ENCODE measurements at places on chromosomes 1 and 21.

DNA sequence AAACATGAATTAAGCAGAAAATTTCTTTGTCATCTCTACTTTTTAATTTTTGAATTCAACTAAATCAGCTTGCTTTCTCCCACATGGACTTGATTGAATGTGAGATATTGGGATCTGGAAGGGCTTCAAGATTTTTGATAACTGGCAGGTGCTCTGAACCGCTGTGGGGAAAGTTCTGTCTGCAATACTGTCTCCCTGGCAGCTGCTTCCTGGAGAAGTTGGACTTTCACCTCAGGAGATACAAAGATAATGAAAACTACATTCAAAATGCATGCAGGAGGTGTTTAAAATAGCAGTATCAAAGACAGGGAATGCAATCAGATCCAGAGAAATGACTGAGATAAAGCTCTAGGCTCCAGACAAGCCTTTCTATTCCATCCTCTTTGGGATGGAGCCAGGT lies 338.3 kb downstream of the NEGR1 start:
- no peak for DNase-seq

- DNase-seq, result no peak
Measured at GRCh38 chr1:51927029-51927428, 48.5 kb upstream of the NRDC start.

- no peak for DNase-seq
Measured at GRCh38 chr1:89659322-89660081, 26.6 kb downstream of the LRRC8C start.

- no peak for DNase-seq
Measured at GRCh38 chr21:27825035-27825434, 858.1 kb upstream of the ADAMTS5 start.

DNA sequence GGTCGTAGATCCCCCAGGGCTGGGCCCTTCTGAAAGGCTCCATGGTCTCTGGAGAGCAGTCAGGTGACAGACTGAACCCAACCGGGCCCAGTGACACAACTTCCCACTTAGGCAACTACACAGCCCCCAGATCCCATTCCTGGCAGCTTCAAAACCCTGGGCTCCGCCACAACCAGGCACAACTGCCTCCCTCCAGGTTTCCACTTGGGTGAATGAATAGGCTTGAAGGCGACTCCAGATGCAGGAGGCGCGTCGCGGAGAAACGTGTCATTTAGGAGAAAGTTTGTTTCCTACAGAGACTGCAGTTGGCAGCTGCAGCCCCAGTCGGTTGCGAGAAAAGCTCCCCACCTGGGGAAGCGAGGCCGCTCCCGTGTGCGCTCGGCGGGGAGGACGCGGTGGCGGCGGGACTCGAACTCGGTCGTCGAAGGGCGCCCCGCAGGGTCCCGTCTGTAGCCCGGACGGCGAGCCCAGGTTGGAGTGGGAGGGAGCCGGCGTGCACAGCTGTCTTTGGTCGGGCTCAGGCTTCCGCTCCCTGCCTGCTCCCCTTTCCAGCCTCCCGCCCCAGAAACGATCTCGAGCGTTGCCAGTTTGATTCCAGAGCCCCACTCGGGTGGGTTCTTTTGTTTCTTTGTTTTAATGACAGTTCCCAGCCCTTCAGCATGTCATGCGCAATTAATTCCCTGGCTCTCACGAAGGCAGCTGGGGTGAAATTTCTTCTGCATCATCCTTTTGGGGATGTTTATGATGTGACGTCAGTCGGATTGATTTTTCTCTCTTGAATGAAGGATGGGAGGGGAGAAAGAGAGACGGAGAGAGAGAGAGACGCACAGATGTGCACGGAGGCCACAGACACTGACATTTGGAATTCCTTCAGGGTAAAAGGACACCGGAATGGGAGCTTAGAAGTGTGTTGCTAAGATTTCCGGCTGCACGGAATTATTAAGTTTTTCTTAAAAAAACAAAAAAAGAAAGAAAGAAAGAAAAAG lies 862 bp upstream of the SGIP1 start:
- DNase-seq, result no peak

DNA sequence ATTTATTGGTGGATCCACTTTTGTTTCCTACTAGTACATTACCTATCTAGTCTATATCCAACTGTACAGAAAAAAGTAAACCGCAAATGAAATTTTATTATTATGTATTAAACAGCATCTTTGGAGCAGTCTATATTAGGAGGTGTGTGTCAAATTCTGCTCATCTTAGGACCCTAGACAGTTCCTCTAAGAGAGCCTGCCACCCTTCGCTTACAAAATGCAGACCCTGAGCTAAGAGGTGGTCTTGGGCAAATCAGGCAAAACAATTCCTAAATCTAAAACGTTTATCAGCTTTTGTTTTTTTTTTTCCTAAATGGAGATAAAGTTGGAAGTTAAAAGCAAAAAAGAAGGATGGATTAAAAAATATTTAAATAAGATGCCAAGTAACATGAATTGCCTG lies 85.3 kb downstream of the PBX1 start:
- DNase-seq, result no peak

DNA sequence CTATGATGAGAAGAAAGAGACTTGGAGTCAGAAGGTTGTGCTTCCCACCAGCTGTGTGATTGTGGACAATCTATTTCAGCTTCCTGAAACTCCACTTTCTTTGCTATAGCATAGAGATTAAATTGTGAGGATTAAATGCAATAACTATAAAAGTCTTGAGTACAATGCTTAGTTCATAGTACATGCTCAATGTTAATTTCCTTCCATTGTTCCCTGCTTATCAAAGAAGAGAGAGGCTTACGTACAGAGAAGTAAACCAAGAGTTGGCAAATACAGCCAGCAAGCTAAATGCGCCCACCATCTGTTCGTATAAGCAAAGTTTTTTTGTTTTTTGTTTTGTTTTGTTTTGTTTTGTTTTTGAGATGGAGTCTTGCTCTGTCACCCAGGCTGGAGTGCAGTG lies 317.9 kb upstream of the NFIA start:
- DNase-seq, result no peak

DNA sequence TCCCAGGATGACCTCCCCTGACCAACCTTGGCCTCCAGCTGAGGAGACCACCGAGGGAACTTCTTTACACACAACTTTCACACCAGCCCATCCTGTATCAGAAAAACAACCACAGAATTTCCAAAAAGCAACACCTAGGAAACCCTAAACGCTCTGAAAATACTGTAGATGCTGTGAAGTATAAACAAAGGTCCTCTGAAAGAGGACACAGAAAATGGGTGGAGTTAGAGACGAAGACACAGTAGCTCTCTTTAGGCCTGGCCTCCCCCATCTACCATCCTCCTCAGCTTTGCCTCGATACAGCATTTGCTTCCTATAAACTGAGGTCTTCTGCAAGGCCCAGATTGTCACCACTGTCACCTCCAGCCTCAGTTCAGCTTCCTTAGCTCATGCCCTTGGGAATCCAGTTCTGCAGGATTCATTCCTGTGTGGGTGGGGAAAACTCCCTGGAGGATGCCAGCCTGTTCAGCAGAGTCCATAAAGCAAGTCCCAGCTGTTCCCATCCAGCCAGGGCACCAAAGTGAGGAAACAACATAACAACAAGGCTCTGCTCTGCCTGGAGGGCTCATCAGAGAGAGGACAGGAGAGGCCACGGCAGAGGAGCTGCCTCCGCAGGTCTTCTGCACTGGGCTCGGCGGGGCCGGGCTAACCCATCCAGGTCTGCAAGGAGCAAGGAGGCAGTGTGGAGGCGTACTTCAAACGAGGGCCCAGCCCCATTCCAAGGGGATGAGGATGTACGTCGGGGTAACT lies 15.0 kb downstream of the PIK3C2B start:
- DNase-seq, result no peak

GRCh38 chr1:95916616-95917015 lies 682.6 kb downstream of the RWDD3 start:
- no peak for DNase-seq

DNA sequence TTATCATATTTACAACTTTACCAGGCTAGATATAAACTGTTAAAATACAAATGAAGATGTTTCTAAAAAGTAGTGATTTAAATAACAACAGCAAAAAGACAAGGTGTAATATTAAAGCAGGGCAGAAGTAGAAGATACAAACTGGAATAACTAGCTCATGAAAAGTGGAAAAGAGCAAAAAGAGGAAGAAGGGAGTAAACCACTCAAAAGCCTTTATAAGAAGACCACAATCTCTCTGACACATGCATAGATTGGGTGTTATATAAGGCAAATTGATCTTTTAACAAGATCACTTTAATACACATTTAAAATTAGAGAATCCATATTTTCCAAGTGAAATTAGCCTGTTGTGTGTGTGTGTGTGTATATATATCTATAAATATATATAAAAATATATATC lies 5.0 kb downstream of the DENND1B start:
- no peak for DNase-seq

GRCh38 chr1:91278754-91279153 lies 125.9 kb downstream of the HFM1 start:
- no peak for DNase-seq

- DNase-seq, result no peak
Measured at GRCh38 chr1:22341791-22342605, 109.7 kb upstream of the ZBTB40 start.

- DNase-seq, result no peak
Measured at GRCh38 chr1:54869173-54869851, 17.7 kb downstream of the DHCR24 start.

DNA sequence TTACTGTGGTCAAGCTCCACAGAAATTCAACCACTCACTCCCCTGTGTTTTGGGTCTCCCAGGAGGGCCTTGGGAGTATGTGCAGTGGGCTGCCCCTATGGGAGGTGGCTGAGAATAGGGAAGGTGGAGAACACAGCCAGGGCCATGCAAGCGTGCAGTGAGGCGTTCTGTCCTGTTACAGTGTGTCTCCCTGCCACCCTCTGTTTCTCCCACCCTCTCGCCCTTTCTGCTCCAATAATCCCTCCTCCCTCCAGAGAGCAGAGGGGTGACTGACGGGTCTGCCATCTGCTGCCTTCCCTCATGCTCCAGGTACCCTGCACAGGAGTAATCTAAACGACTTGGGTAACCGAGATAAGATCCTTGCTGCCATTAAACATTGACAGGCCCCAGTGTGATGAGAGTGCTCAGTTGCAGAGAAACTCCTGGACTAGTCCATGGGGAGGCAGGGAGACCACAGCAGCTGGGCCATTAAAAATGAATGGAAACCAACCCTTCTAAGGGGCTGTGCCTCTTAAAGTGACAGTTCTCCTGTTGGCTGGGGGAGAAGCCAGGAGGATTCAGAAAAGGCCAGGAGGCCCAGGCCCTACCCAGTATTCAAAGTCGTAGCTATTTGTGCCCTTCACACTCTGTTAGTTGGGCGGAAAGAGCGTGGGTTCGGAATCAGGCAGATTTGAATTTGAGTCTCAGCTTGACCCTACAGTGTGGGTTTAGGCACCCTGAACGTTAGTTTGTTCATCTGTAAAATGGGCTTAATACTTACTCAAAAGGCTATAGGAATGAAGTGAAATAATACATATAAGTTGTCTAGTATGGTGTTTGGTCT lies 22.4 kb upstream of the BTG2 start:
- no peak for DNase-seq

DNA sequence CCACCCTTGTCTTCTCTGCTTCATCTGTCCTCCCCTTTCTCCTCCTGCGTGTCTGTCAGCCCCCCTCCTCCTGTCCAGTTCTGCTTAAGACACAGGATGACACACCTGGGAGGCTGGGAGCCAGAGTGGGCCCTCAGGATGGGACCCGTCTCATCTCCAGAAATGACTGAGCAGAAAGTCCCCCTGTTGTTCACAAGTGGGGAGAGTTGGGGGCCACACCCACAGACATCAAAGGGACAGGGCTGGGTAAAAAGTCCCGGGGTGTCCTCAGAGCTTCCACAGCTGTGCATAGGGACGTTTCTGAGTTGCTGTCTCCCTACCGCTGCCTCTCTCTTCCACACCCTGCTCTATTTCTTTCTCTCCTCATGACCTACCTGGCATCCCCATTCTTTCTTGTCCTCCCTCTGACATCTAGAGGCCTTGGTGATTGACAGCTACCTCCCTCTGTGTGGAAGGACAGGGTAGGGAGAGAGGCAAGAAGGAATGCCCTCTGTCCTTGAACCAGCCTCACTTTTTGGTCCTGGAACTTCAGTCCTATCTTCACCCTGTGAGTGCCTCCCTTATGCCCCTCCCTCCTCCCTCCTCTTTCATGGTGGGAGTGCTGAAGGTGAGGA lies 19.5 kb upstream of the SH2D2A start:
- no peak for DNase-seq

DNA sequence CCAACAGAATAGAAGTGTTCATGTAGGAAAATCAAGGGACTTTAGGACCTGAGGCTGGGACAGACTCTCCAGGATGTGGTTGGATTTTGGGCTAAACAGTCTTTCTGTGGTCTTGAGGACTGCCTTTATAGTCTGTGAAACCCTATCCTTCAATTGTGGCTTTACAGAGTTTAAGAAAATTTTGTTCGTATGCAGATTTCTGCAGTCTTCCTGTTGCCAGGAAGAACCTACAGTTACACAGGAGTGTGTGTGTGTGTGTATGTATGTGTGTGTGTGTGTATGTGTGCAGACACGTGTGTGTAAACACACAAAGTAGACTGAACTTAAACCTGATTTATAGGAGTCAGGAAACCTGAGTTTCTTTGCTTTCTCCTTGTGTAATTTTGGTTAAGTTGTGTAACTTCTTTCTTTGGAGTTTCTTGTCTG lies 22.8 kb downstream of the NEK7 start:
- DNase-seq, result no peak

- no peak for DNase-seq
Measured at GRCh38 chr1:169308313-169309039, 59.1 kb downstream of the NME7 start.

GRCh38 chr1:19892129-19892528 lies 9.9 kb downstream of the OTUD3 start:
- DNase-seq, result no peak

- DNase-seq, result no peak
Measured at GRCh38 chr1:19370453-19371170, 58.5 kb downstream of the SLC66A1 start.

DNA sequence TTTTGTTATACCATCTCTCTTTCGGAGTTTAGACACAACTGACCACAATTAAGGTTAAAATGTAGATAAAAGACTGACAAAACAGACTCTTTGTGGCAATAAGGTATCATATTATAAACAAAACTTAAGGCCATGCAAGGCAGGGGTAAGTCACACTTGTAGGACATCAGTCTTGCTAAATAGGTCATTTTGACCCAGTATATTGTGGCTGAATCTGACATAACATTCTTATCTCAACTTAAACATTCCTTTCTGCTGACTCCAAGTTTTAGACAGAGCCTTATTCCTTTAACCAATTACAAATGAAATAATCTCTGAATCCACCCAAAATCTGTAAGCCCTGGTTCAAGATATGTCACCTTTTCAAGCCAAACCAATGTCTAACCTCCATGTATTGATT lies 733.4 kb upstream of the B3GALT2 start:
- no peak for DNase-seq

DNA sequence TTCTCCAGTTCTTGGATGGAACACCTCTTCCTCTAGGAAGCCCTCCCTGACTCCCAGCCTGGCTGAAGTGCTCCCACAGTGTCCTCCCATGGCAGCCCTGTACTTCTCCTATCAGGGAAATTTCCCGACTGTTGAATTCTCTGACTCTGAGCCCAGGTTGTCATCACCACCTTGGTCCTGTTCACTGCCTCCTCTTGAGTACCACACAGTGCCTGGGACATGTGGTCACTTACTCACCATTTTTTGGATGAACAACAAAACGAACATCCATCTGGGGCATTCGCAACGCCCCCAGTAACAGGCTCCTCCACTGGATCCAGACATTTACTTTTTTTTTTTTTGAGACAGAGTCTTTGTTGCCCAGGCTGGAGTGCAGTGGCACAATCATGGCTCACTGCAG lies 37.4 kb downstream of the CHD5 start:
- DNase-seq, result no peak

- DNase-seq, result no peak
Measured at GRCh38 chr1:59666106-59666505, 148.6 kb upstream of the HOOK1 start.

Data from T-helper 9 cell (primary cell).